Globus pallidus (tissue), 1 donor: ENCODE measurements at places on chromosomes 1 and 21.
A peak's percentile ranks its signal among the peaks of the same experiment; 100 is the strongest.

DNA sequence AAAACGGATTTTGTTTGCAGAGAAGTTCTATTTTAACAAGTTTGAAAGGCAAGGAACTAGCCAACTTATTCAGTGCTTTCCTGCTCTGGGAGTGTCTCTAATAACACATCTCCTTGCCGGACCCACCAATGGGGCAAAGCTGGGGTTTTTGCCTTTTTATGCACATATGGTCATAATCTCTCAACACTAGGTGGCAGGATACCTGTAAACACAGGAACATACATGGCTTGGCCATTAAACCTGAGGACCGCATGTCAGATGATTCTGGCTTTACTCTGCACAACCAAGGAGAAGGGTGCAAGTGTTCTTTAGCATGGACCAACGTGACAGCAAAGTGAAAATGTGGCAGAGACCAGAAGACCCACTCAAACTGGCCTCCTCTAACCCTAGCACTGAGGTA, 4.9 kb downstream of the TMEM9 start:
- no peak for DNase-seq

GRCh38 chr1:22255341-22256212, 112.7 kb upstream of the WNT4 start:
- no peak for DNase-seq

- DNase-seq: peak; percentile 98
Measured at GRCh38 chr21:46604975-46605766, at the start of gene S100B. S100B (minus strand) TSS chr21:46605082; CDS start chr21:46602415, 2,667 bp downstream.

- no peak for DNase-seq
Measured at GRCh38 chr1:182735343-182735742, 51.0 kb upstream of the RGS8 start.

GRCh38 chr1:84541679-84542078, 32.6 kb downstream of the CTBS start:
- DNase-seq: no peak
